Fibroblast of mammary gland (primary cell): ENCODE measurements at places on chromosomes 5 and 9.
A peak's percentile ranks its signal among the peaks of the same experiment; 100 is the strongest.

DNA sequence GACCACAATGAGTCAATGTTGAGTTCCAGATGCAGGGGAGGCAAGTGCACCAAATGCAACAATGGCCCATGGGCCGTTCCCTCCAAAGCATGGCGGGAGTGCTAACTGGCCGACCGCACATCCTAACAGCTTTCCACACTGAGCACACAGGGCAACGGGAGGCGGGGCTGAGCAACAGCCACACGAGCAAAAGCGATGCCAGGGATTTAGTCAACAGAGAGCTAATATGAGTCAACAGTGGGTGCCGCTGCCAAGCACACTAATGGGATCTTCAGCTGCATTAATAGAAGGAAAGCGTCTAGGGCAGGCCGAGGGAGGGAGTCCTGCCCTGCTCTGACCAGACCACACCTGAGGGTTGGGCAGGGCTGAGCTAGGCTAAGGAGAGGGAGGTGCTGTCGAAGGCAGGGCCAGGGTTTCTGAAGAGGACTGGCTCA lies 4.6 kb downstream of the EPB41L4B start:
- peak; percentile 75 for DNase-seq

- DNase-seq: no peak
These were observed 427.1 kb upstream of the CHD1 start for GRCh38 chr5:99355881-99356280.

GRCh38 chr5:74017112-74017511 lies 391.1 kb downstream of the ARHGEF28 start:
- DNase-seq: no peak

DNA sequence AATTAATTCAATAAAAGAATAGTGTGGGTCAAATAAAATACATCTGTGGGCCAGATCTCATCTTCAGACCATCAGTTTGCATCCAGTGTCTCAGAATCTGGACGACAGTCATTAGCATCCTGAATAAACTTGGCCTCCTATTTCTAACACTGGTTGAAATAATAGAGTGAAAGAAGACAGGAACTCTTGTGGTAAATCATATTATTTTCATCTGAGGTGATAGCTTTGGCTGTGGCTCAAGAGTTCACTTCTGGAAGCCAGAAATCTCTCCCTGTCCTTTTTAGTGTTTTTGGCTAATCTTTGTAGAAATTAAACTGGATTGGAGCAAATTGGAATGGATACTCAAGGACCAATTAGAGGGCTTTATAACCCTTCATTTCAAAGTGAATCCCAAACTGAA lies 63.4 kb upstream of the HMHB1 start:
- DNase-seq: no peak

- DNase-seq: peak; percentile 67
These were observed 14.4 kb downstream of the PRKACG start for GRCh38 chr9:68999393-69000105.

DNA sequence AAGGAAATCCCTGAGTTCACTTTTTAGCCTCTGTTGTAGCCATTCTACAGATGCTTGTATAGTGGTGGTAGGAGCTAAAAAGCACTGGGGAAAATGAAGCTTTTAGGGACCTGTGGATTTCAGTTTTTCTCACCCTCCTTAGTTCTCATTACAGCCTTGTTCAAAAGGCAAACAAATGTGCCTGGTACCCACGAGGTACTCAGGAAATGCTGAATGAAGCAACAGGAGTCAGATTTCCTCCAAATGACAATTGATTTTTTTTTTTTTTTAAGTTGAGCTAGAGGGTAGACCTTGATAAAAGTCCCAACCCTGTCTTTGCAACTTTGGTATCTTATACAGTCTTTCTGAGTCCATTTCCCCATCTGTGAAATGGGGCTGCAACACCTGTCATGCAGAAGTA lies 21.3 kb upstream of the TMOD1 start:
- DNase-seq: no peak

DNA sequence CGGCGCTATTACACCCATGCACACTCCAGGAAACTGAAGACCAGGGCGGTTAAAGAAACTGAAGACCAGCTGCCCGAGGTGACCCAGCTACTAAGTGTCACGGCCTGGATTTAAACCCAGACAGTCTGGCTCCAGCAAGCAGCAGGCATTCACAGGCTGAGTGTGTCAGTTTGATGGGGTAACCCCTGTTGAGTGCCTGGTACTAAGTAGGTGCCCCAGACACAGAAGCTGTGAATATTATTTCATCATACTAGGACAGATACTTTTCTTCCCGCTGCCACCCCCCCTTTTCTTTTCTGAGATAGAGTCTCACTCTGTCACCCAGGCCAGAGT lies 7.3 kb downstream of the ENG start:
- peak; percentile 26 for DNase-seq

DNA sequence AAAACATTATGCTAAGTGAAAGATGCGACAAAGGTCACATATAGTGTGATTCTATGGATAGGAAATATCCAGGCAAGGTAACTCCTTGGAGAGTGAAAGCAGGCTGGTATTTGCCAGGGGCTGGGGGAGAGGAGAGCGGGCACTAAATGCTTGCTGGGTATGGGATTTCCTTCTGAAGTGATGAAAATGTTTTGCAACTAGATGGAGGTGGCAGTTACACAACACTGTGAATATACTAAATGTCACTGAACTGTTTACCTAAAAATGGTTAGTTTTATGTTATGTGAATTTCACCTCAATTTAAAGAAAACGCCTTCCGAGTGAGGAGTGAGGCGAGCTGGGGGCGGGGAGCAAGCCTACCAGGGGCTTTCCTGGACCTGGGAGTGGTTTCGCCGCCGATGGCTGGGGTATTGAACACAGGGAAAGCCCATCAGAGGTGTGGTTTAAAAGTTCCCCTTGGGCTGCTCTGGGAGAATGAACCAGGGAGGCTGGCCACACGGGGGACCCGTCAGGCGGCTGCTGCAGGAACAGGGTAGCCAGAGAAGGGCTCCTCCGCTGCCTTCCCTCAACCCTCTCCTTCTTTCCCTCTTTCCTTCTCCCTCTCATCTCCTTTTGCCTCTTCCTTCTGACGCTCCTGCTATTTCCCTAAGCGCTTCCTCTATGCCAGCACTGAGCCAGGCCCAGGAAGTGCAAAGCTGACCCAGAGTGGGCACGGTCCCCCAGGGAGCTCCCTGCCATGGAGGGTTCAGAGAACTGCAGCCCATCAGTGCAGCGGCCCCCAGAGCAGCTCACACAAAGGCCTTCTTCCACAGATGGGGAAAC lies 4.9 kb downstream of the AKNA start:
- no peak for DNase-seq

DNA sequence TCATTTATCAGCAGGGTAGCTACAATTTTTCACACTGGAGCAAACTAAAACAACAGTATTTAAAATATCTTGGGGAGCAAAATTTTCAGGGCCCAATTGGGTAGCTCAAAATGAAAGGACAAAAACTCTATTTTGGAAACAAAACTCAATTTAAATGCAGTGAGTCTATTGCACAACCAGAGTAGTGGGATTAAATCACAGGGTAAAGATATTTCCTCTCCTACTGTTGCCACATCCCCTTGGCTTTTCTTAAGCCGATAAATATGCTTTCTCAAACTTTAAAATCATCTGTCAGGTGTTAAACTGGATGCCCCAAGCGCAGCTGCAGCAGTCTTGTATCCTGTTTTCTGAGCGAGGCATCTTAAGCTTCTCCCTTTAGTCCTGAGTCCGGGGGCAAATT lies 1474.3 kb upstream of the CDH9 start:
- no peak for DNase-seq

GRCh38 chr9:113988385-113989016 lies 89.6 kb downstream of the AMBP start:
- no peak for DNase-seq
